Activated T-cell treated with anti-CD3 and anti-CD28 coated beads, Interleukin-2, amount 50 U/mL, for 1 hour (primary cell): ENCODE measurements at places on chromosomes 7 and 10.

DNA sequence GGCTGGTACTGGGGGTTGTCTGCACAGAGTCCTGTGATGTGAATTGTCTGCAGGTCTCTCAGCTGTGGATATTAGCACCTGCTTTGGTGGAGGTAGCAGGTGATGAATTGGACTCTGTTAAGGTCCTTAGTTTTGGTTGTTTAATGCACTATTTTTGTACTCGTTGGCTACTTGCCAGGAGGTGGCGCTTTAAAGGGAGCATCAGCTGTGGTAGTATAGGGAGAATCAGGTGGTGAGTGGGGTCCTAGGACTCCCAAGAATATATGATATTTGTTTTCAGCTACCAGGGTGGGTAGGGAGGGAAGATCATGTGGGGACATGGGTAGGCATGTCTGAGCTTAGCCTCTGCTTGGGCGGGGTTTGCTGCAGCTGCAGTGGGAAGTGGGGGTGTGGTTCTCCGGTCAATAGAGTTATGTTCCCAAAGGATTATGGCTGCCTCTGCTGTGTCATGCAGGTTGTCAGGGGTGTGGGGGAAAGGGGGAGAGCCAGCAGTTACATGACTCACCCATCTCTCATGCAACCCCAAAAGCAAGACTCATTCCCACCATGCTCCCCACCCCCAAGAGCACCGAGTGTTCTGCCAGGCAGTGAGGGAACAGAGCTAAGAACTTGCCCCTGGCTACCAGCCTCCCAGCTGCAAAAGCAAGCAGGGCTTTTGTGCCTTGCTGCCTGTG is 53.7 kb upstream of the ZNF273 start:
- DNase-seq = no peak

DNA sequence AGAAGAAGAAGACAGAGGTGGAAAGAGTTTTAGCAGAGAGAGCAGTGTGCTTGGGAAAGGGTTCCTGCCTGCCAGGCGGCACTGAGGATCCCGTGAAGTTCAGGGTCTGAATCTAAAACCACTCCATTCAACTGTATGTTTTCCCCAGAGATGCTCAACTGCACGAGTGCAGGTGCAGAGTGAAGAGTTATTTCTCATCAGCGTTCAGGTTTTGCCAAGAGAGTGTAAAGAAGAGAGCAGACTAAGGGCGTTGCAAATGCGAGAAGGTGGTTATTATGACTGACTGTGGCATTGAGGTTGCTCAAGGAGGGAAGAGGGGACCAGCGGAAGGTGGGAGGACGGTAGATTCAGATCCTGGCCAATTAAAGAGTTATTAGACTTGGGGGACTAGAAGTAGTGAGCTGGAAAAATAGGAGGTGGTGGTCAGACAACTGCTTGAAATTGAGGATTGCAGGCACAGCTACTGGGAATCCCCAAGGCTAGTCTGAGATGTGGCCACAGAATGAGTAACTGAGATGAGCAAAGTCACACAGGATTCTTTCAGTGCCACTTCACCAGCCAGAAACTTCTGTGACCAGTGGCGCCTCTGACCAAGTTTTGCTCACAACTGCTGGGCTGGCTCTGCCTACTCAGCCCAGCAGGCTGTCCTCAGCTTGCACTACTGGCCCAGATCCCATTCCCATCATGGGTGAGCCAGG is 29.1 kb downstream of the STRA8 start:
- DNase-seq = no peak

DNA sequence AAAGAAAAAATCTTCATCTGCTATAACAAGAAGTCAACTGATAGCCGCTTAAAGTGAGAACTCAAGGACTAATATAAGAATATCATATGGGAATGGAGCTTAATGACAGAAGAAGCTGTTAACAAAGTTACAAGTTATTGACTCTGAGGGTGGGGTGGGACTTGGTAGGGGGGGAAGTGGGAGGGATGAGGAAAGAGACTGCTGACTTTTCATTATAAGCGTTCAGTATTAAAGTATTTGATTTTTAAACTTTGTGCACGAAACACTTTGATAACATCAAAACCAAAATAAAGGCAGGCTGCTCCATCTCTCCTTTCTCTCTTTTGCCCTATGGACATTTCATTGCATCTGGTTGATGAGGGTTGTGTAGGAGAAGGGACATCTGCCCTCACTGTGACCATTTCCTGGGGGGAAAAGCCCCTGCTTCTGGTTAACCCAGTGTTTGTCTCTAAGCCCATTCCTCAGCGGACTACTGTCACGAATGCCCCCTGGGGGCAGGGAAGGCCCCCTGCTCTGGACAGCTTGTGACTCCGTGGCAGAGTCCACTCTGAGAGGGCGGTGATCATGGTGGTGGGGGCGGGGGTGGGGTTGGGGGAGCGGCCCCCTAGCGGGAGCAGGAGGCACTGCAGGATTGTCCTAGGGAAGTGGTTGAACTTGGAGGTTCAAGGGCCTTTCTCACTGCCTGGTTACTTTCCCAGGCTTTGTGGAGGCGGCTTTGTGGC is 17.4 kb downstream of the SLC13A4 start:
- DNase-seq = no peak

DNA sequence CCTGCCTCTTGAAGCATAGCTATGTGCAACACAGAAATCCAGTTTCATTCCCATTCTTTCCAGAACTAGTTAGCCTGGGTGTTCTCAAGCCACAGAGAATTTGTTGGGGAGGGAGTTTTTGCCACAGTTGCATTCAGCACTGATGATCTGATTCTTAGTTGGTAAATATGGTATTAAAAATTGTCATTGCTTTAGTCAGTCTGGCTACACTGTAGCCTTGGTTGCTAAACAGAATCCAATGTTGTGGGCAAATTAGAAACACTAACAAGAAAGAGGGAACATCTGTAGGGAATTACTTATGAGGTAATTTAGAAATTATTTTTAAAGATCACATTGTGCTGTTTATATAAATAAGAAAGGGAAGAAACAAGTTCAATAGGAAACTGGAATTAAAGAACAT is 57.0 kb upstream of the CC2D2B start:
- DNase-seq = no peak

- DNase-seq = no peak
These were observed 7.4 kb downstream of the CCNY start for GRCh38 chr10:35343739-35344138.

DNA sequence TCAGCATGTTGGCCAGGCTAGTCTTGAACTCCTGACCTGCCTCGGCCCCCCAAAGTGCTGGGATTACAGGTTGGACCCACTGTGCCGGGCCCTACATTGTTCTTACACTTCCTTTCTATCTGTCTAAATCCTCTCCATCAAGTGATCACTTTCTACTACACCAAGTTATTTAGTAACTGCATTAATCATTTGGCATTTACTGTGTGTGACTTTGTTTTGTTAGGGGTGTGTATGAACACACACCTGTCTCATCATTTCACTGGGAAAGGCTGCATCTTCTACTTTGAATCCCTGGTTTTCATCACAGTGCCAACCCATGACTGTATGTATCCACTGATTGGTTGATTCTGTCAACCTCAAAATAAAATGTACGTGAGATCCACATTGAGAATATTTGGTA is 23.0 kb upstream of the CCDC71L start:
- DNase-seq = no peak

GRCh38 chr7:109616551-109617069 is 1046.9 kb downstream of the DNAJB9 start:
- DNase-seq = no peak

GRCh38 chr7:70744492-70744891 is 387.5 kb upstream of the GALNT17 start:
- DNase-seq = no peak

GRCh38 chr10:95260397-95260881 is 30.4 kb downstream of the PDLIM1 start:
- DNase-seq = no peak

GRCh38 chr10:132332433-132332754 is 401 bp downstream of the LRRC27 start:
- no peak for DNase-seq

- DNase-seq = no peak
These were observed 61.5 kb downstream of the HELLS start for GRCh38 chr10:94607111-94607510.

- no peak for DNase-seq
These were observed 76.9 kb downstream of the GALNT17 start for GRCh38 chr7:71208881-71209280.

DNA sequence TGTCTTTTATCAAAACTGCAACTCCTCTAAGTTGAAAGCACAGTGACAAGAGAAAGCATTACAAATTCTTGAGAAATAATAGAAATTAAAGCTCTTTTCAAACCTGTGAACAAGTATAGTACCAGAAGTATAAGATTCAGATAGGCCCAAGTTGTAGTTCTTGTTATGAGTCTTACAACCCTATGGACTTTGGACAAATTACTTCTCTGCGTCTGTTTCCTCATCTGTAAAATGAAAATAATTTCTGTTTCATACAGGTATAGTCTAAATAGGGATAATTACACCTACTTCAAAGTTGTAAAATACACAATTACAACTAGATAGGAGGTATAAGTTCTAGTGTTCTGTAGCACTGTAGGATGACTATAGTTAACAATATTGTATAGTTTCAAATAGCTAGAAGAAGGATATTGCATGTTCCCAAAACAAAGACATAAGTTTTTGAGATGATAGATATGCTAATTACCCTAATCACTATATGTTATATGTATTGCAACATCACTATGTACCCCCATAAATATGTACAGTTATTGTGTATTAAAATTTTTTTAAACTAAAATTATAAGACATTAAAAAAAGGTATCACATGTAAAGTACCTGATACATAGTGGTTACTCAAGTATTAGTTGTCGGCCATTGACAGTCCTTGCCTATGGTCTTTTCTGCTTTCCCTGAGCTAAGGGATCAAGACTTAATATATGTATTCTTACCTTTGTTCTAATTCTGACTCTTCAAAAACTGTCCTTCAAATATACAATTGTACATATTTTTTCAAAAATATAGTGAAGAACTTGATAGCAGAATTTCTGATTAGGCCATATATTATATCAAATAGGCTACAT is 1.8 kb upstream of the WASL start:
- no peak for DNase-seq

- DNase-seq = no peak
These were observed 350.8 kb downstream of the PLXNA4 start for GRCh38 chr7:132225216-132226030.

DNA sequence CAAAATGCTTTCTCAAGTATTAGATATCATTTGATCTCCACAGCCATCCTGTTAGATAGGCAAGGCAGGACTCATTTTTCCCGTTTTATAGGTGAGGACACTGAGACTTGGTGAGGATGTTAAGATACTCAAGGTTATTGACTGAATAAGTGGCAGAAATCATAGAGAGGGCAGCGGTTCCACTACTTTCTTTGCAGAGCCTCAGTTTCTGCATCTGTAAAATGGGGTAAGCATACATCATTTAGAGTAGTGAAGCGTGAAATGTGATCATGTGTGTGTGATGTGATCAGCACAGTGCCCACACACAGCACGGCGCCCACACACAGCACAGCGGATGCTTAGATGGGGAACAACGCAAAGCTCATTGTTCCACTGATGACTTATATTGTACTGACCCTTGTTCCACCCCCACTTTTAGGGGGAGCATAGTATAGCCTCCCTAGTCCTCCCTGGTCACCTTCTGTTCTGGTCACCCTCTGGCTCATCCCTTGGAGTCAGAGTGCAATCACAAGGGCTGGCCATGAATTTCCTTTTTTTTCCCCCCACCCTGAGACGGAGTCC is 10.5 kb downstream of the UBTD1 start:
- no peak for DNase-seq

- no peak for DNase-seq
These were observed 314.5 kb downstream of the CACNA2D1 start for GRCh38 chr7:82129091-82129490.

DNA sequence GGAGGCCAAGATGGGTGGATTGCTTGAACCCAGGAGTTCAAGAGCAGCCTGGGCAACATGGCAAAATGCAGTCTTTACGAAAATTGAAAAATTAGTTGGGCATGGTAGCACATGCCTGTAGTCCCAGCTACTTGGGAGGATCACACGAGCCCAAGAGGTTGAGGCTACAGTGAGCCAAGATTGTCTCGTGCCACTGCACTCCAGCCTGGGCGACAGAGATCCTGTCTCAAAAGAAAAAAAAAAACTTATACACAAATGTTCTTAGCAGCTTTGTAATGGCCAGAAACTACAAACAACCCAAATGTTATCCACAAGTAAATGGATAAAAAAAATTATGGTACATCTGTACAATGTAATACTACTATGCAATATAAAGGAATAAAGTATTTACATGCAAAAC is 12.6 kb downstream of the NT5C2 start:
- DNase-seq = no peak

GRCh38 chr7:92682903-92683539 is 92.8 kb upstream of the FAM133B start:
- DNase-seq = no peak

- DNase-seq = no peak
These were observed 5.4 kb downstream of the VWC2 start for GRCh38 chr7:49778731-49779270.

- no peak for DNase-seq
These were observed 814 bp downstream of the HK1 start for GRCh38 chr10:69279110-69279509.

- DNase-seq = no peak
These were observed 22.8 kb downstream of the GNA12 start for GRCh38 chr7:2821161-2821841.

DNA sequence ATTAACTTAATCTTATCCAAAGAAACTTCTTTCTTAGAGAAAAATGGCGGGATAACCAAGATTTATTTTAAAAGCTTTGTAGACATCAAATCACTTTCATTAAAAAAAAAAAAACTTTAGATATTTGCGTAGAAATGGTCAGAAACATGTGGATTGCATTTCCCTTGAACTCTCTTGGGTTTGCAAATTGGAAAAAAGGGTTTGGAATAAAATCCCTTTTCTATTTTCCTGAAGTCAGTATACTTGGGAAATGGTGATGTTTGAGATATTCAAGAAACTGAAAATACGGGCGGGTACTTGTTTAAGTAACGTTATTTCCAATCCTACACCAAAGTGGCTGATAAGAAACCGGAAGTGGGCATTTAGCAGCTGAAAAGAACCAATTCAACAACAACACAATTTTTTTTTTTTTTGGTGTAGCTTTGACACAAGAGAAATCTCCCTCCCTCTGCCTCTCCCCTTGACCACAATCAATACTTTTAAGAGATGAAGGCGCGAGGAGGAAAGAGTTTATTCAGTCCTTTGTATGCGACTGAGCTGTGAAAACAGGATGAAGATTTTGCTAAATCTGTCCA is 13.7 kb upstream of the GFRA1 start:
- no peak for DNase-seq

DNA sequence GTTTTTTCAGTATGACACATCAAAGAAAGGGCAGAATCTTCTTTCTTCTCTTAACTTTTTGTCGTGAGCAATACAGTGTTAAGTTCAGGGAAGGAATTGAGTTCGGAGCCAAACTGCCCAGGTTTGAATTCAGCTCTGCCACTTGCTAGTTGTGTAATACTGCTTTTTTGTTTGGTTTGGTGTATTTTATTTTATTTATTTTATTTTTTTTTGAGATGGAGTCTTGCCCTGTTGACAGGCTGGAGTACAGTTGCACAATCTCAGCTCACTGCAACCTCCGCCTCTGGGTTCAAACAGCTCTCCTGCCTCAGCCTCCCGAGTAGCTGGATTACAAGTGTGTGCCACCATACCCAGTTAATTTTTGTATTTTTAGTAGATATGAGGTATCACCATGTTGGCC is 539.8 kb upstream of the GALNT17 start:
- no peak for DNase-seq
